Urinary bladder (tissue), 4 donors: ENCODE measurements at places on chromosomes 1 and 21. TPM values are rescaled to one million over a fixed set of nuclear protein-coding genes. Genes with fewer than 3 reads are reported as not detected.

Gene ZMPSTE24
- total RNA-seq, result 67.8 TPM

Gene FAM72C
- total RNA-seq, result 0.53 TPM

GRCh38 chr1:201245082-201245481, 38.2 kb upstream of the PKP1 start:
- DNase-seq, result no peak

GRCh38 chr1:220012259-220012658, 34.0 kb downstream of the EPRS1 start:
- DNase-seq, result no peak

Gene ADAMTS4
- total RNA-seq, result 4.4 TPM
